Activated CD8-positive, alpha-beta T cell treated with anti-CD3 and anti-CD28 coated beads, Interleukin-2, amount 10 ng/mL, durations not matched to agents 7 days and 5 days (primary cell): ENCODE measurements at places on chromosomes 12 and 14. TPM values are rescaled to one million over a fixed set of nuclear protein-coding genes. Genes with fewer than 3 reads are reported as not detected.

TTC7B gene
- 6.8 TPM for total RNA-seq

ZNF140 gene
- 14.1 TPM for total RNA-seq

GRIP1 gene
- total RNA-seq = 0.29 TPM

CPNE6 gene
- total RNA-seq = not detected

GPR84 gene
- 0.32 TPM for total RNA-seq

PRPH gene
- total RNA-seq = not detected
